T-helper 9 cell (primary cell): ENCODE measurements at places on chromosomes 1 and 21.

- DNase-seq, result no peak
Observed at GRCh38 chr1:38502758-38503157, 356.8 kb downstream of the RRAGC start.

GRCh38 chr1:19606817-19607642, 37.1 kb upstream of the NBL1 start:
- peak; percentile 61 for DNase-seq

GRCh38 chr21:29810871-29811270, 128.9 kb downstream of the GRIK1 start:
- DNase-seq, result no peak

DNA sequence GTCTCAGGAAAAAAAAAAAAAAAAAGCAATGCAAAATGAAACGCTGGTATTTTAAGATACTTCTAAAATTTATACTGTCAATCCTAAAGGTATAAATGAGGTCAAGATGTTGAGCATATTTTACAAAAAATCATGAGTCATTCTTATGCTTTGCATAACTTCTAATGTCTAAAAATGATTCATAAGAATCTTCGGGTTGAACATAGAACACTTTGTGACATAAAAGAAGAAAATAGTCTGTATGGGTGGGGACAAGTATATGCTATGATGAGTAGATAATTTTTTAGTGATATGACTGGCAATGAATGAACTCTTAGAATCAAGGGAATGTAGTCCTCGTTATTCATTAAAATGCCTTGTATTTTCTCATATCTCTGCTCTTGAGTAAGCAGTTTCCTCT, 416.9 kb upstream of the USP24 start:
- no peak for DNase-seq

- DNase-seq, result no peak
Observed at GRCh38 chr1:110341872-110342331, 2.7 kb downstream of the RBM15 start.

DNA sequence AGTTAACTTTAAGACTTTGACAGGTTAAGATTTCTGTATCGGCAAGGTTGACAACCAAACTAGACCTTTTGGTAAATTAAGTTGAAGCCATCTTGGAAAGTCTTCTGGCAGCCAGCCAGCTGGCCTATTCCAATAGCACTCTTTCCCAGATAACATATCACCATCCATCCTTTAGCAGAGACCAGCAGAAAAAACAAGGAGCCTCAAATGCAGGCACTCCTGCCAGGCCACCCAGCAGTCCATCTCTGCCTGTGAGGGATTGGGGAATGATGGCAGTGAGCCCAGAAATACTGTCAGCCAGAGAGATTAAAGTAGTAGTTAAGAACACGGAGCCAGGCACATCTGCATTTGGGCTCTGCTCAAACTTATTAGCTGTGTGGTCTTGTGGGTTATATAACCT, 19.4 kb downstream of the ZBTB40 start:
- no peak for DNase-seq

- DNase-seq, result no peak
Observed at GRCh38 chr1:160578525-160579191, 638 bp downstream of the CD84 start.

GRCh38 chr1:96842215-96842614, 120.6 kb downstream of the PTBP2 start:
- no peak for DNase-seq

GRCh38 chr1:33727310-33727709, 136.6 kb upstream of the HMGB4 start:
- DNase-seq, result no peak
